ENCODE measurements at places on chromosomes 6 and 20.
A peak's percentile ranks its signal among the peaks of the same experiment; 100 is the strongest.

DNA sequence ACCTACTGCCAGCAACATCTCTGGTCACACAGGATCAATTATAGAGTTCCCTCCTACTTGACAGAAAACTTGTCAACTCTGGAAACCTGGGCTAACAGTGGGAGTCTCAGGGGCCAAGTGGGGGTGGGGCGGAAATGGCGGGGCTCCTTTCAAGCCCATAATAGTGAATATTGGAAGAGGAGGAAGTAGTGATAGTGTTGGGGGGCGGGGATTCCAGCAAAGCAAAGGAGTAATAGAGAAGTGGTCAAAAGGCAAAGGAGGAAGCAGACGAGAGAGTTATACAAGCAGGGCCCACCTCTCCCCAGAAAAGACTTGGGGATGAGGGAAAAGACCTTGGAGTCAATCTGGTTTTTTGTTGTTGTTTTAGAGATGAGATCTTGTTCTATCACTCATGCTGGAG lies 2.1 kb downstream of the DEF6 start:
- DNase-seq: no peak

- no peak for DNase-seq
These were observed 59.1 kb downstream of the BLOC1S5 start for GRCh38 chr6:8005136-8005535.

DNA sequence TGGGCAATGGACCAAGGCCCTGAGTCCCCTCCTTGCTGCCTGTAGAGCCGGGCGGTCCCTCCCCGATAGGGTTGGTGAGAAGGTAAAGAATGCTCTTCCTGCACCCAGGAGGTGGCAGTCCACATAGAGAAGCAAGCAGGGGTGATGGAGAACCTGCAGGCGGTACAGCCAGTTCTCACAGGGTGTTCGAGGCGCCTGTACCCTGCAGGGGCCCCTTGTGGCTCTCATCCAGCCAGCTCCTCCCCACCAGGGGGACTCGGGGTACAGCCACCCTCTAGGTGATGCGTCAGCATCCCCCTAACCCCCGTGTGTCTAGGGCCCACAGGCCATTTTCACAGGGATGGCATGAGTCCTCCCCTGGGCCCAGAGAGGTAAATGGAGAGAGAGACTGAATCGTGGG lies 5.1 kb upstream of the COL9A3 start:
- no peak for DNase-seq

- DNase-seq: no peak
These were observed 19.7 kb downstream of the GMDS start for GRCh38 chr6:2225422-2226392.

DNA sequence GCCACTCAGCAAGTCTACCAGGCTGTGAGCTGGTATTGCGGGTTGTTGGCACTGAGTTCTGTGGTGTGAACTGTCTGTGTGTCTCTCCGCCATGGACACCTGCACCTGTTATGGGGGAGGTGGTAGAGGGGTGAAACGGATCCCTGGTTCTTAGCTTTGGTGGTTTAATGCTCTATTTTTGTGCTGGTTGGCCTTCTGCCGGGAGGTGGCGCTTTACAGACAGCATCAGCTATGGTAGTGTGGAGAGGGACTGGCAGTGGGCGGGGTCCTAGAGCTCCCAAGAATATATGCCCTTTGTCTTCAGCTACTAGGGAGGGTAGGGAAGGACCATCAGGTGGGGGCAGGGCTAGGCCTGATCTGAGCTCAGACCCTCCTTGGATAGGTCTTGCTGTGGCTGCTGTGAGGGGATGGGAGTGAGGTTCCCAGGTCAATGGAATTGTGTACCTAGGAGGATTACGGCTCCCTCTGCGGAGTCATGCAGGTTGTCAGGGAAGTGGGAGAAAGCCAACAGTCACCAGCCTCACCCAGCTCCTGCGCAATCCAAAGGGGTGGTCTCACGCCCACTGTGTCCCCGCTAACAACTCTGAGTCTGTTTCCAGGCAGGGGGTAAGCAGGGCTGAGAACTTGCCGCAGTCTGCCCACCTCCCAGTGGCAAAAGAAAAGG lies 154.3 kb downstream of the CCDC170 start:
- peak; percentile 12 for DNase-seq

DNA sequence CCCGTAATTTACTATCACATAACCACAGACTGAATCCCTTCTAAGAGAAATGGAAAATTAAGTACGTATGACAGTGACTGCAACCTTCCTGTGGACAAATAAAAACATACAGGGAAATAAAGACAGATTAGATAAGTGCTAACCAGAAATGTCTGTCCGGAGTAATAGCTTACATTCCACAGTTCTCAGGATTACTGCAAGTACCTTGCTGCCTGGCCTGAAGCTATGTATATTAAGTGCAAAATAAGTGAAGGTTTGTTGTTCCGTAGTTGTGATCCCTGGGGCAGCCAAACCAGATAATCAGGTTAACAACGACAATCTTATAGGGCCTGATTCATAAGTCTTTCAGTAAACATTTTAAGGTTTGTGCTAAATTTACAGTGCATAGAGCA lies 2.8 kb downstream of the NEDD9 start:
- peak; percentile 47 for DNase-seq

DNA sequence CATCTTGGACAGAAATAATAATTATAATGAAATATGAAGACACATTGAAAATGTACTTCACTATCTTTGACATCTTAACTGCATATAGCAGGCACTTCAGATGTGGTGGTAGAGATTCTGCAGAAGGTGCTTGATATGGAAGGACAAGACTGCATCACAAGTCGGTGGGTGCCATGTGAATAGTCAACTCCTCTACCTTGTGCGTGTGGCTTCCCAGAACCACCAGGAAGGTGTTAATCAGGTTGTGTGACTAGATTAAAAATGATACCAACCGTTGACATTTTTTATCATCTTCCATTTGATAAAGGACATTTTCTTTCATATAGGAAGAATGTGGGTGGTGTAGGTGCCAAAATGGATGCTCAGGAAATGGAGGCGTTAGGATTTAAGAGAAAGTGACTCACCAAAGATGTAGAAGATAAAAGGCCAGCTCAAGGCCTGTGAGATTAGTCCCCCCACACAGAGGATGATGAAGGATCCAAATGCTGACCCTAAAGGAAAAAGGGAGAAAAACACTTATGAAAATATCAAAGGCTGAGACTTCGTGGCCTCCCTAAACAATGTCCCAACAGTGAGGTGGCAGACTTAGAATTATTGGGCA lies 12.3 kb downstream of the SLC17A2 start:
- DNase-seq: no peak

- DNase-seq: no peak
These were observed 71.8 kb upstream of the TIAM2 start for GRCh38 chr6:154923199-154923869.

- DNase-seq: peak; percentile 5
These were observed at the start of gene SNAP91 for GRCh38 chr6:83708970-83709747. SNAP91 (minus strand) TSS chr6:83709101; CDS start chr6:83707927, 1,174 bp downstream.

- no peak for DNase-seq
These were observed 39.9 kb downstream of the MAP7 start for GRCh38 chr6:136510299-136510698.

- no peak for DNase-seq
These were observed 36.5 kb downstream of the WDR27 start for GRCh38 chr6:169665289-169665688.

DNA sequence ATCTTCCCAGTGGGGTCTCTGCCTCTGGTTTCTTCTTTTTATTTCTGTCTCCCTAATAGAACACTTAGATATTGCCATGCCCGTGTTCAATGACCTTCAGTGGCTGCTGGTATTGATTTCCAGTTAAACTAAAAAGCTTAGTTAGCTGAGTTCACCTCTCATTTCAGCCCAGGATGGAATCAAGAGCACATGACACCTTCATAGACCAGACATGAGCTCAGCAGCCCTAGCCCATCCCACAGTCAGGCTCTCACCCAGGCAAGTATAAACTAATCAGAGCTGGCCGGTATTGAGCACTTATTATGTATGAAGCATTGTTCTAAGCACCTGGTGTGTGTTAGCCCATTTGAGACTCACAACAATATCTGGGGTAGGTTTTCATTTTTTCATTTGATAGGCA lies 33.7 kb upstream of the PLEKHG1 start:
- no peak for DNase-seq

- DNase-seq: no peak
These were observed 33.5 kb downstream of the ERMARD start for GRCh38 chr6:169784821-169785340.

DNA sequence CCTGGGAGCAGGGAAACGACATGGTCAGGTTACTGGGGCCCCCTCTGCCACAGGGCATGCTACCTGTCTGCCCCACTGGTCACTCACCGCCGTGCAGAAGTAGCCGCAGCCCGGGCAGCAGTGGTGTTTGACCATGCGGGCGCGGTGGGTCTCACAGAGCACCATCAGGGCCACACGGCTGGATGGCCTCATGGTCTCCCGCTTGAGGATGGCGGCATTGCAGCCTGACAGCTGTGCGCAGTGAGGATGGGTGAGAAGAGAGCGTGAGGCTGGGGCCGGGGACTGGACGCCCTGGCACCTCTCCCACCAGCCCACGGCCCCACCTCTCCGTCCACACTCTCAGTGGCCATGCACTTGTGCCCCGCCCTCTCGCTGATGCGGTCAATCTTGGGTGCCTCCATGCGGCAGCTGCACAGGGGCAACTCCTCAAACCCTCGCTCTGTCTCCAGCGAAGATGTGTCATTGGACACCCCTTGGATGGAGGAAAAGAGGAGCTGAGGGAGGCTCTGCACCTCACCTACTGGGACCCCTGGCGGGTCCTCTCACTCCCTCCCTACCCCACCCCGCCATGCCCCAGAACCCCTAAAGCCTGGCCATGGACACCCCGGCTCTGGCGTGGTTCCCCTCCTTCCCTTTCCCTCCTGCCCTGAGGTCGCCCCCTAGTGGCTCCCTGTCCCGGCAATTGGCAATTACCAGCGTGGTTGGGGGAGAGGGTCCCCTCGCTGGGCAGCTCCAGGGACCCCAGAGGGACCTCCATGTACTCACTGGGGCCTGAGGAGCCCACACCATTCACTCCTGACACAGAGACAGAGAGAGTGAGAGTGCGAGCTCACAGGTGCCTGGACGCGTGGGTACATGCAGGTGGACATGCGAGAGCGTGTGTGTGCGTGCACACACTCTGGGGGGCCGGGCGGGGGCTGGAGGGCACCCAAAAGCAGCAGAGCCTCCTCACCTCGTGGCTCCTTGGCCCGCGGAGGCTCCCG lies 8.9 kb downstream of the EHMT2 start:
- no peak for DNase-seq

DNA sequence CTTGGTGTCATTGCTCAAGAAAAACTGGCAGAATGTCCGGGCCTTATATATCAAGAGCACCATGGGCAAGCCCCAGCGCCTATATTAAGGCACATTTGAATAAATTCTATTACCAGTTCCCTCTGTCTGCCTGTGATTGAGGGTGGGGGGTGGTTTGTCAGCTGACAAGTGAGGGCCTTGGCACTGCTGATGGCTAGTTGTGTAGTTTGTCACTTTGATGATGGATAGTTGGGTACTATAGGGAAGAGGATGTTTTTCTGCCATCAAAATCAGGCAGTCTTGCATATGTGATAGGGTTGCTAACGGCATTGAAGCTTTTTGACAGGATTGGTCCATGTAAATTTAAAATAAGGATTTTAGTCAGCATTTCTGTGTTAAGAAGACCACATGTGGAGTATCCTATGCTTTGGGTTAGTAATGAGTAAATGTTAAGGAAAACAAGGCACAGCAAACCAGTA lies 2.5 kb downstream of the RPL10A start:
- no peak for DNase-seq

DNA sequence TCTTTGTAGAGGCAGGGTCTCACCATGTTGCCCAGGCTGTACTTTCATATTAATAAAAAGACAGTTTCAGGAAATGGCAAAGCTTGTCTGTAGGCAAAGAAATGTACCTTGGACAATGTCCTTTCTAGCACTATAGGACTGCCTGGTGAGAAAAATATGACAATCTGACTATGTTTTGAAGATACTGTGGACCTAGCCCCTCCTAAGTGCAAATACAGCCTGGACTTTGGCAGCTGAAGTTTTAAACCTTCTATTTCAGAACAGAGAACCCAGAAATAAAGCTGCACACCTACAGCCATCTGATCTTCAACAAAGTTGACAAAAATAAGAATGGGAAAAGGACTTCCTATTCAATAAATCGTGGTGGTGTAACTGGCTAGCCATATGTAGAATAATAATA lies 18.9 kb upstream of the IL17A start:
- no peak for DNase-seq

- DNase-seq: no peak
These were observed 34.4 kb upstream of the ENPP1 start for GRCh38 chr6:131773284-131773950.
